ENCODE measurements at places on chromosomes 6 and 20.
A peak's percentile ranks its signal among the peaks of the same experiment; 100 is the strongest.

- no peak for DNase-seq
These were observed 226.3 kb upstream of the DTNBP1 start for GRCh38 chr6:15888798-15889772.

DNA sequence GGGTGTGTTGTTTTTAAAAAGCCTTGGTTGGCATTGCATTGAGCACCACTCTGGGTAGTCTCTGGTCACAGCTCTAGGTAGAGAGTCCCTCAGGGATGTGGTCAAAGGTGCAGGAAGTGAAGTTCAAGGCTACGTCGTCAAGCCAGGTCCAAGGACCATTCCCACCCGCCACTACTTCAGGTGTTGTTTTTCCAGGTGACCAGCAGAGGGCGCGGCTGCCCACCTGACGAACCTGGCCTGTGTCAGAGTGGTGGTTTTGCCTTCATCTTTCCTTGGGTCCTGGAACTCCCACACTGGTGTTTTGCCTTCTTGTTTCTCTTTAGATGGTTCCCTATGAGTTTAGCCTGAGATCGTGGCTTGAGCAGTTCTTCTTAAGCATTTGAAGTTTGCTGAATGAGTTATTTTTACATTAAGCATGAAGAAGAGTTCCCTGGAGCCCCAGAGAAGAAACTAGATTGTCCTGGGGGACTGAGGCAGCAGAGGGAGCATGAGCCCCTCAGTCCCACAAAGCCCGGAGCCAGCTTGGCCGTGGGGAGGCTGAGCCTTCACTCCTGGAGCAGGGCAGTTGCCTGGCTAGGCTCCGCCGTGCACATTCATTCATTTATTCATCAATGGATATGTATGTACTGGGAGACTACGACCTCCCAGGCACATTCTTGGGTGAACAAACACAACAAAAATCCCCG, 5.6 kb upstream of the PHACTR3 start:
- DNase-seq = no peak

GRCh38 chr6:37433657-37434271, 743 bp downstream of the CMTR1 start:
- DNase-seq = peak; percentile 13

- no peak for DNase-seq
These were observed 309.0 kb upstream of the CHD6 start for GRCh38 chr20:41927189-41927588.

- no peak for DNase-seq
These were observed 13.0 kb downstream of the PSMG4 start for GRCh38 chr6:3271756-3272155.

- DNase-seq = no peak
These were observed 651.3 kb downstream of the KIF16B start for GRCh38 chr20:15921930-15922329.

DNA sequence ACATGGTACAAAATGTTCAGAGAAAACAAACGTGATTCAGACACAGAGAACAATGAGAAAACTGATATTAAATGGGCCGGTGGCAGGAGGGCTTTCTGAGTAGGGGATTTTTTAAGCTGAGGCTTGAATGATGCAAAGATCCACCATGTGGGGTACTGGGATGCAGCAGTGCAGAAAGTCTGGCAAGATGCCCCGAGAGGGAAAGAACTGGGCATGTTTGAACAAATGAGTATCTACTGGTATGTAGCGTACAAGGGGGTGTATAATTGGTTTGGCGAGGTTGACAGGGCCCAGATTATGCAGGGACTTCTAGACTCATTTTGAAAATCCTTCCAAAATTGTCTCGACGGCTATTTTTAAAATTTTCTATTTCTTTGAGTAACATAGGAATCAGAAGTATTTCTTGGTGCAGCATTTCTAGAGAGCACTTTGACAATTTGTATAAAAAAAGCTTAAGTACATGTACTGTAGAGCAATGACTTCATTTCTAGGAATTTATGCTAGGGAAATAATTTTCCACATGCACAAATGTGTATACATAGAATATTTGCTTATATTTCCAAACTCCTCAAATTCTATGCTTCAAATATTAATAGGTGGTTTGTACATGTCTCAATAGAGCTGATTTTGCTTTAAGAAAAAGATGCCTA, 119.6 kb upstream of the DOK5 start:
- no peak for DNase-seq

- DNase-seq = no peak
These were observed 113.6 kb downstream of the ARID1B start for GRCh38 chr6:156890627-156891314.

- no peak for DNase-seq
These were observed 1.4 kb upstream of the HIVEP1 start for GRCh38 chr6:12010635-12011275.

GRCh38 chr6:107894809-107895396, 63.1 kb downstream of the SEC63 start:
- DNase-seq = no peak

DNA sequence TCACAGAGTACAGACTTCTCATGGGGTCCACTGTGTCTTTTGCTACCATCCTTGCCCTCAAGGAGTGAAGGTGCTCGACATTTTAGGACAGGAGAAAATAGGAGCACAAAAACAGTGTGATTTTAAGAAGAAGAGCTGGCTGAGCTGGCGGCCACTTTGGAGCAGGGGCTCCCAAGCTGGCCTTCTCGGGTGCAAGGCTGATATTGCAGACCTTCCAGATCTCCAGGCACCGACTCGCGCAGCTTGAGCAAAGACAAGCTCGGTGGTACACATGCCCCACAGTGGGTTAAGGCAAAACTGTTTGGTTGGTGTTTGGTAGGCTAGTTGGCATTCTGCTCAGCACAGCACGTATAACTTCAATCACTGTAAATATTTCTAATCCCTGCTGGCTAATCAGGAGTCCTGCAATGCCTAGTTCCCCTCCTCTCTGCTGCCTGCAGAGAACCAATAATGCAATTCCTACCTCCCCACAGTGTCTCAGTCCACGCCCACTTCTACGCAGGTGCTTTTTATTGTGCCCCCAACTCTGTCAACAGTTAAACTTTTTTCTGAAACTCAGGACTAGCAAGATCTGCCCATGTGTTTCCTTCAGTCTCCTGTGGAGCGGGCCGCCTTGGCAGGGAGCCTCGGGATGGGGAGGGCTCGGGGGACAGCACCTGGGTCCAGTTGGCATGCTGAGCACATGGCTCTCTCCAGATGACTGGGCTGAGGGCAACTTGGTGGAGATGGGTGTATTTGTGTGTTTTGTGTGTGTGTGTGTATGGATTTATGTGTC, 12.7 kb upstream of the SMOC2 start:
- no peak for DNase-seq

DNA sequence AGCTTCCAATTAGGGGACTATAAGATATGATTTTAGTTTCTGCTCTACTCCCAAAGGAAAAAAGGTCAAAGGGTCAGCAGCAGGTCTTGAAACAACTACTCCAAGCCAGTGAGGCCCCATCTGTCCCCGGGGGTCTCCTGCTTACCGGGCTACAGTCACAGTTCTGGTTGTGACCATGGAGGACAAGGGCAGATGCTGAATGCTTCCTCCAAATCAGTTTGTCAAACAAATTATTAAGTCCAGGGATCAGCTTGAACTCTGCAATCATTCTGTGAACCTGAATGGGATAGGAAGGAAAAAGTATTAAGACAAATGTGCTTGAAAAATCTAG, 60.2 kb downstream of the MYH7B start:
- DNase-seq = no peak

GRCh38 chr6:124885171-124885570, 77.1 kb upstream of the RNF217 start:
- DNase-seq = no peak

- no peak for DNase-seq
These were observed 5.0 kb downstream of the MARCKS start for GRCh38 chr6:113862112-113862511.

- DNase-seq = peak; percentile 38
These were observed 52.9 kb upstream of the TRAF3IP2 start for GRCh38 chr6:111658462-111659154.

DNA sequence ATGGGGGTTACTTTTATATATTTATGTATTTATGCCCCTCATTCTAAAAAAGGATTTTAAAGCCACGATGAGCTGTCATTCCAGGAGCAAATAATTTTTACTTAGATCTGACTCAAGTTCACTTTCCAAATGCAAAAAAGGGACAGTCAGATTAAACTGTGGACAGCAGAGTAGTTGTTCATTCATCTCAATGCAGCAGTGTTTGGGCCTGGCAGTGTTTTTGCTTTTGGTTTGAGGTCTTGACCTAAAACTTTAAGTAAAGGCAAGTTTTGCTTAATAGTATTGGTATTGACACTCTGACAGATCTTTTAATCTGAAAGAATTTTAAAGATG, 13.9 kb downstream of the JARID2 start:
- no peak for DNase-seq

DNA sequence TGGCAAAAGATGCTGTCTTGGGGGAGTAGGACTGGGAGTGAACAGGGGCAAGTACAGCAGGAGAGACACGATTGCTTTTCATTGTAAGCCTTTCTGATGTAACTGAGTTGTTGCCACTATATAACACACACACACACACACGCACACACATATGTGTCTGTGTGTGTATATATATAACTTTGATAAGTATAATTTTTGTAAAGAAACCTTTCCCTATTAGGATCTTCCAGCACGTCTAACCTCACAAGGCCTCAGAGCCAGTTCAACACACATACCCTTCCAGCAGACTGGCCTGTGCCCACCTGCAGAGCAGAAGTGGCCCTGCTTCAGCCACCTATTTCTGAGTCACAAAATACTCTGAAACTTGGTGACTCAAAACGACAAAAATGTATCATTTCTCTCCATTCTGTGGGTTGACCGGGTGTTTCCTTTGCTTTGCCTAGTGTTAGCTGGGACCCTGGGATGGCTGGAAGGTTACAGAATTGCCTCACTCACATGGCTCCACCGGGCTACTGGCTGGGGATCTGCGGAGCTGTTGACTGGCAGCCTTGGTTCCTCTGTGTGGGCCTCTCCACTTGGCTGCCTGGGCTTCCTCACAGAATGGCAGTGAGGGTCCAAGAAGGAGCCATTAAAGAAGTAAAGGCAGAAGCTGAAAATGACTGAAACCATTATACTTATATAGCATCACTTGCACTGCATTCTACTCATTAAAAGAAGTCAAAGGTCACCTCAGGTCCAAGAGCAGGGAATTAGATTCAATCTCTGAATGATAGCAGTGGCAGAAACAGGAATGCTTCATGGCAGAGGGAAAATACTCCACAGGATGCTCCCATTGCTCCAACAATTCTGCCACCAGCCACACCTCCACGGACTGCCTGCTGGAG, 126.4 kb downstream of the BANF2 start:
- DNase-seq = peak; percentile 38

DNA sequence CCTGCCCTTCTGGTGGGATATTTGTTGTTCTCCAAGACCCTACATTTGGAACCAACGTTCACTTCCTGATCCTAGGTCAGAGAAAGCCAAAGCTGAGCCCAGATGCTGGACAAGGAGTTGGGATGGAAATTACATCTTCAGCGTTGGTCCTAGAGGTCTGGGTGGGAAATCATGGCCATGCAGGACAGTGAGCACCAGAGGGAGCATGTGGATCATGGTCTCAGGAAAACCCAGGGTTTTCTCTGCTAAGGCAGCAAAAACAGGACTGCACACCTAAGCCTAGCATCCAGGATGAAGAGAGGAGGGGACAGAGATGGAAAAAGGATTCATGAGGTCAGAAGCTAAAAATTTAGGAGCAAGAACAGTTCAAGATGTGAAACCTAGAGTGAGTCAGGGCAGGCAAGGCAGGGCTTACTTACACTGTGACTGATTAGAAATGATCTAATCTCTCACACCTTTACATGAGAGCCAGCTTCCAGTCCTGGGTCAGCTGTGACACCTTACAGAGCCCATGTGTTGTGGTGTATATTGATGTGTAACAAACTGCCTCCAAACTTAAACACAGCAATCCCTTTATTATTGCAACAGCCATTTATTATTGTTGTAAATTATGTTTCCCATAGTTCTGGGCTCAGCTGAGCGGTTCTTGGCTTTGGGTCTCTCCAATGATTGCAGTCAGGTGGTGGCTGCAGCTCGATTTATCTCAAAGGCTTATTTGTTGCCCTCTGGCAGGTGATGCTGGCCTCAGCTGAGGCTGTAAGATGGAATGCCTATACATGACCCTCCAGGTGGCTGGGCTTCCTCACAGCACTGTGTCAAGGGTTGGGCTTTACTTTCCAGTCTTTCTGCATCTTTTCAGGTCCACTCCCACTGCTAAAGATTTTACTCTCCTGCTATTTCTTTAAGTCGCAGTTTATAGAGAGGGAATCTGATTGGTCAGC, 6.5 kb downstream of the C20orf202 start:
- no peak for DNase-seq

DNA sequence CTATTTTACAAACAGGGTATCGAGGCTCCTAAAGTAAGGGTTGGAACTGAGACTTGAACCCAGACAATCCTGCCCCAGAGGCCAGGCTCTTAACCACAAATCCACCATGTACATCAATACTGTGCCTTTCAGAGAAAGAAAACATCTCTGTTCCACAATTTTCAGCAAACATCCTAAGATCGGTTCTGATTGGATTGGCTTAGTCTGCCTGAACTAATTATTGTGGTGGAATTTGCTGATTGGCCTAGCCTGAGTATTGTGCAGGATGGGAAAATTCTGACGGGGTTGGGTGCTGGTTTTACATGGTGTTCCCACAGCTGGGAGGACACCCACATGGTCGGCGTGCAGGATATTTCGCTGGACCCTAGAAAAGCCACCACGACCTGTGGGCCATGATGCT, at the start of gene CLPSL1:
Gene CLPSL1 (plus strand): TSS at position 301 of the 400 bp plus-strand sequence. CDS start 92 bp downstream, at position 393.
- no peak for DNase-seq

DNA sequence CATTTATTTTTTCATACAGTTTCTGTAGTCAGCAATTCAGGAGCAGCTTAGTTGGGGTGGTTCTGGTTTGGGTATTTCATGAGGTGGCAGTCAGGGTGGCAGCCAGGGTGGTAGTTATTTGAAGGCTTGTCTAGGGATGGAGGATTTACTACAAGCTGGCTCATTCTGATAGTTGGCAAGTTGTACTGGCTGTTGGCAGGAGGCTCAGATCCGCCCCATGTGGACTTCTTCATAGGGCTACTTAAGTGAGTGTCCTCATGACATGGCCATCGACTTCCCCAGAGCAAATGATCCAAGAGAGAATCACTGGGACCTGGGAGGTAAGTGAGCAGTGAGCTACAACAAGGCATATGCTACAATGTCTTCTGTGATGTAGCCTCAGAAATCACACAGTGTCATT, 22.4 kb upstream of the CDKAL1 start:
- DNase-seq = no peak

GRCh38 chr6:52415917-52416628, 4.1 kb upstream of the EFHC1 start:
- no peak for DNase-seq

- peak; percentile 55 for DNase-seq
These were observed 27.9 kb upstream of the PLCB4 start for GRCh38 chr20:9040863-9041524.

DNA sequence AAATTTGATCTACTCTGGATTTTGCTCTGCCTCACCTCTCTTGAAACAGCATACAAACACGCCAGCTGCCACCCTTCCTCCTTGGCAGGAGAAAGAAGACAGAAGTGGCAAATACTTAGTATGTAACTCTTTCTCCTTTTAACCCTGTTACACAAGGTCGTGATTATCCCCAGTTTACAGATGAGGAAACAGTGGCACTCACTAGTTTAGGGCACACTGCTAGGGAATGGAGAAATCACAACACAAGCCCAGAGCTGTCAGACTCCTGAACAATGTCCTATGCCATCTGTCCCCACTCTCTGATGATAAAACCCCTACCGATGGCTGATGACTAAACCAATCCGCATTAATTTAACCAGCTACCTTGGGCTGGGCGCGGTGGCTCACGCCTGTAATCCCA, 79.7 kb downstream of the FGD2 start:
- DNase-seq = no peak

- no peak for DNase-seq
These were observed 31.2 kb downstream of the FERMT1 start for GRCh38 chr20:6091661-6092060.

- DNase-seq = peak; percentile 34
These were observed 1.1 kb downstream of the ABRACL start for GRCh38 chr6:139029470-139030227.

- DNase-seq = peak; percentile 5
These were observed 339.6 kb upstream of the CITED2 start for GRCh38 chr6:139713900-139714506.
